ENCODE measurements at places on chromosomes 12 and 14. TPM values are rescaled to one million over a fixed set of nuclear protein-coding genes. Genes with fewer than 3 reads are reported as not detected.

ESR2 gene
- total RNA-seq: 1.3 TPM

LRR1 gene
- total RNA-seq: 6.2 TPM

ADAM20 gene
- 0.53 TPM for total RNA-seq

CLEC1B gene
- total RNA-seq: not detected

TAS2R7 gene
- not detected for total RNA-seq

SRRM4 gene
- total RNA-seq: 0.21 TPM

TMTC2 gene
- total RNA-seq: 5.2 TPM
